ENCODE measurements at places on chromosomes 4 and X. TPM values are rescaled to one million over a fixed set of nuclear protein-coding genes. Genes with fewer than 3 reads are reported as not detected.

The GASK1B gene
- total RNA-seq, result 7.5 TPM

The YY2 gene
- total RNA-seq, result 1.8 TPM

The FRMD7 gene
- total RNA-seq, result 0.13 TPM

The SPIN2A gene
- 0.25 TPM for total RNA-seq

The MTNR1A gene
- not detected for total RNA-seq

The CXCL8 gene
- total RNA-seq, result 0.21 TPM

The DUSP9 gene
- not detected for total RNA-seq

The HSD17B10 gene
- total RNA-seq, result 98.0 TPM

The TLR1 gene
- 4.1 TPM for total RNA-seq

The SSX2 gene
- total RNA-seq, result not detected

The ERAS gene
- total RNA-seq, result not detected

The TDO2 gene
- not detected for total RNA-seq

The ARMCX1 gene
- total RNA-seq, result 22.5 TPM

The BDH2 gene
- total RNA-seq, result 11.6 TPM

The LDB2 gene
- total RNA-seq, result 13.8 TPM

The PCDH10 gene
- total RNA-seq, result not detected

The IL3RA gene
- 8.3 TPM for total RNA-seq

The ZNF157 gene
- not detected for total RNA-seq

The RAB40A gene
- 0.14 TPM for total RNA-seq

The BTC gene
- total RNA-seq, result 0.22 TPM

The TRIM60 gene
- total RNA-seq, result not detected

The TRIM2 gene
- total RNA-seq, result 7.1 TPM

The RPA4 gene
- total RNA-seq, result not detected

The TLL1 gene
- 0.89 TPM for total RNA-seq

The GPR119 gene
- not detected for total RNA-seq

The HTR2C gene
- not detected for total RNA-seq

The ANTXR2 gene
- total RNA-seq, result 11.3 TPM

The NHSL2 gene
- total RNA-seq, result 4.4 TPM

The STAG2 gene
- total RNA-seq, result 33.0 TPM

The SLC2A9 gene
- 0.71 TPM for total RNA-seq

The ZNF711 gene
- total RNA-seq, result 0.11 TPM

The CHST7 gene
- 1.6 TPM for total RNA-seq

The STATH gene
- total RNA-seq, result not detected

The KLF3 gene
- 17.1 TPM for total RNA-seq

The SLC6A14 gene
- total RNA-seq, result not detected

The REELD1 gene
- not detected for total RNA-seq

The L1CAM gene
- 1.1 TPM for total RNA-seq

The MYL5 gene
- 4.8 TPM for total RNA-seq

The GRIA3 gene
- 0.10 TPM for total RNA-seq

The BEND2 gene
- not detected for total RNA-seq

The ZMAT1 gene
- 2.3 TPM for total RNA-seq

The CT45A5 gene
- total RNA-seq, result not detected

The CHIC1 gene
- 6.6 TPM for total RNA-seq

The RRH gene
- total RNA-seq, result not detected

The TMEM35A gene
- not detected for total RNA-seq

The GNRHR gene
- total RNA-seq, result not detected

The P2RY8 gene
- total RNA-seq, result 4.1 TPM

The FAM149A gene
- total RNA-seq, result 9.0 TPM

Measured in psoas muscle (tissue), 8 donors.